ENCODE measurements at places on chromosomes 4 and X.
A peak's percentile ranks its signal among the peaks of the same experiment; 100 is the strongest.

DNA sequence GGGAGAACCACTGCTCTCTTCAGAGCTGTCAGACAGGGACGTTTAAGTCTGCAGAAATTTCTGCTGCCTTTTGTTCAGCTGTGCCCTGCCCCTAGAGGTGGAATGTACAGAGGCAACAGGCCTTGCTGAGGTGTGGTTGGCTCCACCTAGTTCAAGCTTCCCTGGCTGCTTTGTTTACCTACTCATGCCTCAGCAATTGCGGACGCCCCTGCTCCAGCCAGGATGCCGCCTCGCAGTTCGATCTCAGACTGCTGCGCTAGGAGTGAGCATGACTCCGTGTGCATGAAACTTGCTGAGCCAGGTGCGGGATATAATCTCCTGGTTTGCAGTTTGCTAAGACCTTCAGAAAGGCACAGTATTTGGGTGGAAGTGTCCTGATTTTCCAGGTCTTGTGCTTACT is 70.9 kb downstream of the MAGEB5 start:
- DNase-seq = no peak

DNA sequence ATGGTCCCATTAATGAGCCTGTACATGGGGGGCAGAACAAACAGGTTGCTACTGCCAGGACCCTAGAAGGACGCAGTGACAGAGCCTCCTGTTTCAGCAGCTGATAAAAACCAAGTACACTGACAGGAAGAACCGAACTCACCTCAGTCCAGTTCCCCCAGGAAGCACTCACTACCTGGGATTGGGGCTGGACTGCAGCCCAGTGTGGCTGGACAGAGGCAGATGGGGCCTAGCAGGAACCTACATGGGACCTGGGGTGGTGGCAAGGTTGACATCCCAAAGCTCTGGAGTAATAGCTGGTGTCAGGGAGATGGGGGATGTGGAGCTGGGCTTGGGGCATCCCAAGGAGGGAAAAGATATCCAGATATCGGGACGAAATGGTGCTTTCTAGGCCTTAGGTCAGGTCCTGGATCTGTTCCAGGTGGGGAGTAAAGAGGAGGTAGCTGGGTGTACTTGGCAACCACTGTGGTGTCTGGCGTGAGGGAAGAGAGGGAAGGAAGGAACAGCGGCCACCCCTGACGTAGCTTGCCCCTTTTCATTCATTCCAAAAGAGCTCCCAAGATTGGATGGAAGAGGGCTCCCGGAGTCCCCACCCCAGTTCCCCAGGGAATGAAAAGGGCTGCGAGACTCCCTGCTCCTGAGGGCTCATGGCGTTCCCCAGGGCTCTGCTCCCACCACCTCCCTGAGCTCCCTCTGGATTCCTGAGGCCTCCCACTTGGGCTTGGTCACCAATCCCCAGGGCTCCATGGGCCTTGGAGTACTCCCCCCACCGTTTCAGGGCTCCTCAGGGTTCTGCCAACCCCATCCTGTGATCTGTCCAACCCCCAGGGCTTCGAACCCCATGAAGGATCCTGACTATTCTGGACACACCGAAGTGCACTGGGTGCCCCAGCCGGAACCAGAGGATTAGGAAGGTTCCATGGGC is 4.5 kb downstream of the EMD start:
- no peak for DNase-seq

DNA sequence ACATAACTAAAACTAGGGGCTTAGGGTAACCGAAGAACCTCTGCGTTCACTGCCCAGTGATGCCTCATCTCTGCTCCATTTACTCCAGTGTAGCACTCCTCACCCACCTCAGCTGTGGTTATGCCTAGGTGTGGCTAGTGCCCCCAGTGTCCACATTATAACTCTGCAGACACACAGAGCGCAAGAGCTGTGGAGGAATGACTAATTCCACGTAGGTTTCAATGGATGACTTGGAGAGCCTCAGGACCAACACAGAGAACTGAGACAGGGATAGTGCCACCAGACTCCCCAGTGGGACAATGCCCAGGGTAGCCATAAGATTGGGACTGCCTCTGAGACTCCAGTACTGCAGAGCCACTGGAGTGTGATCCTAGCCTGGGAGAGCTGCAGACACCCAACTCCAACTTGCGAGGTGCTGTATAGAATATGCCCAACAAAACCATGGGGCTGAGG is 542.4 kb upstream of the DIPK2B start:
- DNase-seq = no peak

DNA sequence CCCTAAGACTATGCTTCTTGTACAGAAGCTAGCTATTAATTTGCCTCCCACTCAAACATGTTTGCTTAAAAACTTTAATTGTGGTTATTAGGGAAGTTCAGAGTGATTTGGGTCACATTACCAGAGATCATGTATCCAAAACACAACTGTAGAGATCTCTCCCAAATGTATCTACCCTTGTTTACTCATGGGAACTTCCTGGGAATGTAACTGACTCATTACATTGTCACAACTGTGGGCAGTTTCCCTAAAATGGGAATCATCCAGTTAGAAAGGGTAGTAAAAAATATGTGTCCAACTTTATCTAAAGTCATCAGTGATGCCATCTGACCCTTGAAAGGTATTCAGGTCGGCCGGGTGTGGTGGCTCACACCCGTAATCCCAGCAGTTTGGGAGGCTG is 40.3 kb upstream of the GLRA3 start:
- no peak for DNase-seq

DNA sequence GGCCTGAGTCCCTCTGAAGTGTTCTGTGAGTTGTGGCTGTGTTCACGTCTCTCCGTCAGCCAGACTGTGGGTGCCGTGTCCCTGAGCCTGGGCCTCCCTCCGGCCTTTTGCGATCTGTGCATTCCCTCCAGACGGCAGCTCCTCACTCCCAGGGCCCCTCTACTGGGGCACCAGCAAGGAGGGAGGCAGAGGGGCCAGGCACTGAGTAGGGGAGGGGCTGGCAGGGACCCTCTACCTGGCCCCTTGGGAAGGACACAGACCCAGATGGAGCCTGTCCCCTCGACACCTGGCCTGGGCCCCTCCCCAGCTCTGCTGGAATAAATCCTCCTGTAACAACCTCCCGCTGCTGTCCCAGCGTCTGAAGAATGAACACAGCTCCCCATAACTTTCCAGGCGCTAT is 110.0 kb upstream of the NKX1-1 start:
- DNase-seq = no peak

DNA sequence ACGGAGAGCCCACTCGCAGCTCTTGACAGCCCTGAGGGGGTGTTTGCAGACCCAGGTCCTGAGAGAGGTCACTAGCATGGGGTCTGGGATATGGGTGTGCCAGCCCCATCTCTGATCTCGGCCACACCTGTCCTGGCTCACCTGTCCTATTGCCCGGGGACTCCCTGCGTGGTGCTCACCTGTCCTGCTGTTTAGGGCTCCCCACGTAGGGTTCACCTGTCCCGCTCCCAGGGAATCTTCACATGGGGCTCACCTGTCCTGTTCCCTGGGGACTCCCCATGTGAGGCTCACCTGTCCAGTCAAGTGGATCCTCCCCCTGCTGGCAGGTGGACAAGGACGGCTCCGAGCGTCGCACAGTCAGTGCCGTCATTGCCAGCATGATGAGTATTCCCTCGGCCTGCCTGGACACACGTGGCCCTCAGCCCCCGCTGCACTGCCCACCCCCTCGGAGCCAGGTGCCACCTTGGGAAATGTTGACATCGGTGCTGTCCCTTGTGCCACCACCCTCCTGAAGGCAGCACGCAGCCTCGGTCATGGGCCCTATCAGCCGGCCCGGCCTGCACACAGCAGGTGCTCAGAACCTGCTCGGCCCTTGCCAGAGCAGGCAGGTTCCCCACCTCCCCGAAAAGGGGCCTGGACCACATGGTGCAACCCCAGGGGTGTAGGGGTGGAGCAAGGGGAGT is 6.3 kb downstream of the SLC49A3 start:
- no peak for DNase-seq

- DNase-seq = no peak
Observed at GRCh38 chr4:128615197-128615596, 194.3 kb upstream of the JADE1 start.

DNA sequence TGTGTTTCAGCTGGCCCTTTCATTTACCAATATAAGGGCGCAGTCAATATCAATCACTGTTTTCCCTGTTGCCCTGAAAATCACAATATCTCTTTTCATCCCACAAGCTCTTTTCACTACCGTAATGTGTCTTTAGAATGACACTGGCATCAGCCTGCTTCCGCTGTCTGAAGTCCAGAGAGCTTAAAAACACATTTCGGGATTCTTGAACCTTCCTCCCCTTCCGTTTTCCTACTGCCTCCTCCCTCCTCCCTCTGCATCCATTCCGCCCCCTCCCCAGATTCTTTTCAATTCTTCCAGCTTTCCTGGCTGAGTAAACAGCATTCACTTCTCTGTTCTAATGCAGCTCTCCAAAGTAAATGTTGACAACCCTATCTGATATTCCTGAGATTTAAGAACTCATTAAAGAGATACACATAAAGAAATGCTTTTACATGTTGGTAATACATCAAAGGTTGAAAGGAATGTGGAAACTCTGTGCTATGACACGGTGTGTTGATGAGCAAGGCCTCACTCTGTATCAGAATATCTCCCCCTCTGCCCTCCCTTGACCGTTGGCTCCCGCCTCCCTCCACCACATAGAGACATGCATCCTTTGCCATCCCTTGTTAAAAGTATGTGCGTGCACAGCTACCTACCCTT is 83.5 kb upstream of the SPRY1 start:
- no peak for DNase-seq

GRCh38 chrX:50618788-50619558 is 148.3 kb upstream of the DGKK start:
- DNase-seq = no peak

DNA sequence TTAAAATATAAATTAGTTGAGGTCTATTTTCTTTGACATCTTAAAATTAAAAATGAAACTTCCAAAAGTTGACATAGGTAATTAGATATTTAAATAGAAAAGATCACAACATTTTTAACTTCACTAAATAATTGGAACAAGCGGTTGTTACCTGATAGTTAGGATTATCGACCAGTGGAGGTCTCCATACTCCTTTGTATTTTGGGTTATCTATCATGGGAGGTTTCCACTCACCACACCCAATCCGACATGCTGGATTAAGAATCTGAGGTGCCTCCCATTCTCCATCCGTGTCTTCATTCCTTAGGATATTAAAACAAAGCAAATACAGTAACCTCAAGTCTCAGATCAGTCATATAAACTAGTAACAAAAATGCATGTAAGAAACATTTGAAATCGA is 22.2 kb downstream of the SCOC start:
- DNase-seq = no peak

DNA sequence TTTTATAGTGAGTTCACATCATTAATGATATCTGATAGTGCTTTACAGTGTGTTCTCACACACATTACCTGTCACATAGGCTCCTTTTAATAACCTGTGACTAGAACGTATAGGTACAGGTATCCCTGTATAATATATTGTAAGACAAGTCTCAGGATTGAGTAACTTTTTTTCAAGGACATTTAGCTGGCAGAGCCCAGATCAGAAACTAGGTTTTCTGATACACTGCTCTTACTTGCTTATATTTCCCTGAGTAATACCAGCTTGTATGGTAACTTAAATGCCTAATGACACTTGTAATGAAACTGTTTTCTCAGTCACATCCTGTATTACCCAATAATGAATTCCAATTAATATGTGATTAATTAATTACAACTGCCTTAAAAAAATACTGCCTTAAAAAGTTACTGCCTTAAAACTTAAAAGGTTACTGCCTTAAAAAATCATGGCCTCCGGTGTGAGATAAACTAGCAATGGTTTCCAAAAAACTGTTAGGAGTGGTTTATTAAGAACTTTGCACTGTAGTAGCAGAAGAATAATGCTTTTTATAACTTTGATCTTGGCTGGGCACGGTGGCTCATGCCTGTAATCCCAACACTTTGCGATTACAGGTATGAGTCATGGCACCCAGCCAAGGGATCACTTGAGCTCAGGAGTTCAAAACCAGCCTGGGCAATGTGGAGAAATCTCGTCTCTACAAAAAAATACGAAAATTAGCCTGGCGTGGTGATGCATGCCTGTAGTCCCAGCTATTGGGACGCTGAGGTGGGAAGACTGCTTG is 11.9 kb downstream of the COPS4 start:
- no peak for DNase-seq

- DNase-seq = no peak
Observed at GRCh38 chr4:65580551-65580950, 89.7 kb downstream of the EPHA5 start.

- DNase-seq = no peak
Observed at GRCh38 chr4:184848510-184848909, 22.7 kb upstream of the ACSL1 start.

DNA sequence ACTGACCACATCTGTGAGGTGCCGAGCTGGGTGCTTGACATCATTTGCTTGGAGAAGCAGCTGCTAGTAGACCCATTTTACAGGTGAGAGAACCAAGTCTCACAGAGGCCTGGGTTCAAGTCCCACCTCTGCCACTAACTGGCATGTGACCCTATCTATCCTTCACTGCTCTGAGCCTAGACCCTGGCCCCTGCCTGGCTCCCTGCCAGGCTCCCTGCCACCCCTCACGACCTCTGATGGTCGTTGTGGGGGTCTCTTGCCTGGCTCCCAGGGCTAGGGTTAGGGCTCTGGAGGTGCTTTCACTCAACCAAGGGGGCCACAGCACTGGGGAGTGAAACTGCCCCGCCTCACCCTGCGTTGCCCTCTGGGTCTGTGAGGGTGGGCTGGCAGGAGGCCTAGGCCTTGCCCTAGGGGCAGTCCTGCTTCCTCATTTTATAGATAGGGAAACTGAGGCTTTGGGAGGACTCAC is 7.2 kb upstream of the ADD1 start:
- no peak for DNase-seq

DNA sequence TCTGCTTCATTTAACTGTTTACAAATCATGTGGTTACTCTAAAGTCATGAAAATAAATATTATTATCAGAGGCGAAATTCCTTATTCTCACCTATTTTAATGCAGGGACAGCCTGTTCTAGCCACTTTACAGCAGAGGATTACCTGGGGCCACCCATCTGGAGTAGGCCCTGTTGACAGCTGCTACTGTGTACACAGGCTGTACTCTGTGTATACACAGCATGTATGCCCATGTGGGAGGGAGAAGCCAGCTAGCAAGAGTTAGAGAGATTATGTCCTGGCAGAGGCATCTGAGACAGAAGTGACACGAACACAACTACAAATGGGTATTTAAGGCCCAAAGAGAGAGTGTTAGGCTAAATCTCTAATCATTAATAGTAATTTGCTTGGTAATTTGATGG is 62.1 kb downstream of the GPRIN3 start:
- peak; percentile 52 for DNase-seq

DNA sequence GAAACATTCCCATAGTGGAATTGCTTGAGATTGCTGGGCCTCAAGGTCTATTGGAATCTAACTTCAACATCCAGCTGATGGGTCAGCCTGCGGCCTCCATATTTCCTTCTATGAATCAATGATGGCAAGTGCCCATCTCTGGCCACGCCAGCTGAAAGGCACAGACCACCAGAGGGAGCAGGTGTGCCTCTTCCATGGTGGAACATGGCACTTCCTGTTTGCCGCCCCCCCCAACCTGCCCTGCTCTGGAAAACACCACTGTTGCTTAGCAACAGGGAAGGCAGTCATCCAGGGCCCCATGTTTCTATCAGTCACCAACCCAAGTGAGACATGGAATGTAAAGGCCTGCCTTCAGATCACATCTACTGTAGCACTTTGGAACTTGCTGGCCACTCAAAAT is 11.6 kb downstream of the PAGE4 start:
- peak; percentile 36 for DNase-seq

- no peak for DNase-seq
Observed at GRCh38 chr4:1082215-1083182, 30.9 kb downstream of the RNF212 start.
